Activated CD8-positive, alpha-beta T cell treated with anti-CD3 and anti-CD28 coated beads for 36 hours (primary cell): ENCODE measurements at places on chromosomes 12 and 14. TPM values are rescaled to one million over a fixed set of nuclear protein-coding genes. Genes with fewer than 3 reads are reported as not detected.

KRT73 gene
- total RNA-seq = 0.20 TPM

OR6J1 gene
- total RNA-seq = not detected

SYNE3 gene
- 64.1 TPM for total RNA-seq

WNK1 gene
- total RNA-seq = 143 TPM

ENTPD5 gene
- 13.9 TPM for total RNA-seq

KRT6C gene
- not detected for total RNA-seq

FAM216A gene
- total RNA-seq = 77.3 TPM

TAPBPL gene
- 23.3 TPM for total RNA-seq

OAS2 gene
- total RNA-seq = 104 TPM

RIPK3 gene
- 6.5 TPM for total RNA-seq

RNFT2 gene
- 10.7 TPM for total RNA-seq

KIF5A gene
- 1.2 TPM for total RNA-seq

MYRFL gene
- not detected for total RNA-seq

TAS2R30 gene
- 2.3 TPM for total RNA-seq

CD27 gene
- total RNA-seq = 164 TPM

ACOT4 gene
- 1.8 TPM for total RNA-seq

- DNase-seq = no peak
Measured at GRCh38 chr12:68069275-68069674, 80.0 kb downstream of the IFNG-AS1 start.

DNA sequence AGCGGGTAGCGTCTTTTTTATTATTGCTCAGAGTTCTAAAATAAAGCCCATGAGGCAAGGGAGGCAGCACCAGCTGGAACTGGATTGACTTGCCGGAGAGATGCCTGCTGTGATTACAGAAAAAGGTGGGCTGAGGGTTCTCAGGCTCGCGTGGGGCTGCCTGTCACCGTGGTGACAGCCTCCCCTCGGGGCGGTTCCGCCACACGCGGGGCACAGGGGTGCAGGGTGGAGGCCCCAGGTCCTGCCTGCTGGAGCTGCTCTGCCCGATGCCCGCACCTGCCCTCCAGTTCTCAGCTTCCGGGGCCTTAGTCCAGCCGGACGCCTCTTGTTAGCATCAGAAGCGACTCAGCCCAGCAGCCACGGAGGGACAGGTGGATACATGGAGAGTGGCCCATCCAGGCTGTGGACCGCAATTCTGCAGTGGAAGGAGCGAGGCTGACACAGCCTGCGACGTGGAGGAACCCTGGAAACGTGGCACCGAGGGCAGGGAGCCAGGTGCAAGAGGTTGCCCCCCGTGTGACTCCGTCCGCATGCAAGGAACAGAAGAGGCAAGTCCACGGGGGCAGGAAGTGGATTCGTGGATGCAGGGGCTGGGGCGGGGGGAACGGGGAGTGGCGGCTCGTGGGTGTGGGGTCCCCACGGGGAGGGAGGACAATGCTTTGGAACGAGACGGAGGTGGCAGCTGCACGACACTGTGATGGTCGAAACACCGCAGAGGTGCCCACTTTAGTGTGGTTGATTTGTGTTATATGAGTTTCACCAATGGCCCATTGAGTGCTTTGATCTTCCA, 79.5 kb downstream of the GALNT9 start:
- no peak for DNase-seq

- DNase-seq = no peak
Measured at GRCh38 chr14:92932448-92933395, 9.8 kb downstream of the CHGA start.

- no peak for DNase-seq
Measured at GRCh38 chr12:94390130-94390485, 69.6 kb downstream of the CEP83 start.

DNA sequence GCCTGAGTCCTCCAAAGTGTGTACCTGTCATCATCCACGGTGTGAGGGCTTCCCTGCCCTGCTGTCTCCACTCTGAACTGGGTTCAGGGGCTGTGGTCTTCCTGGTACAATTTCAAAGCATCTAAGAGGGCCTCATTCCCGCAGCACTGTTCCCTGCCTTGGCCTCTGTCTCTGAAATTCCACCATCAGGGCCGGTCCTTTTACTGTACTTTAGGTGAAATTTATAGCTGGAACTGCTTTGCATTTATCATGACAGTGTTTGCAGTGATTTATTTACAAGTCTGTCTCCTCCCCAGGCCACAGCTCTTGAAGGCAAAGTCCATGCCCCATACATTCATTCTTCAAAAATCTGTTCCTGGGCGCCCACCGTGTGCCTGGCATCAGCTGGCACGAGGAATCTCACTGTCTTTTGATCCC, 36.9 kb upstream of the NCOR2 start:
- no peak for DNase-seq

DNA sequence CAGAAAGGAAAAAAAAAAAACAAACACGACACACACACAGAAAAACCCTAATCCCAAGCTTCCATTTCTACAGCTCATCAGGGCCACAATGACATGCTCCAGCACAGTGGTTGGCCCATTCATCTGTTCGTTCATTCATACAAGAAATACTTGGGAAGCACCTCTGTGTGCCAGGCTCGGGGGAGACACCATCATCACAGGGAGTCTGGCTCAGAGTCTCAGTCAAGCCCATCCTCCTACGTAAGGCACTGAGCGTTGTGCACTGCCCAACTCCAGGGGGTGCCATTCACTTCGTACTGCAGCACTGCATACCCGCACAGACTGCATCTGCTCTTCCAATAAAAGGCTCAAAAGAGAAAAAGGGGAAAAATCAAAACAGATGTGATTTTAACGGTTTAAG, 15.3 kb downstream of the VPS37B start:
- peak; percentile 51 for DNase-seq

GRCh38 chr12:124764451-124764850, 99.2 kb downstream of the SCARB1 start:
- peak; percentile 80 for DNase-seq

GRCh38 chr12:89863968-89864367, 155.3 kb upstream of the ATP2B1 start:
- peak; percentile 12 for DNase-seq

- DNase-seq = no peak
Measured at GRCh38 chr14:90614696-90615516, 201.3 kb downstream of the TTC7B start.

DNA sequence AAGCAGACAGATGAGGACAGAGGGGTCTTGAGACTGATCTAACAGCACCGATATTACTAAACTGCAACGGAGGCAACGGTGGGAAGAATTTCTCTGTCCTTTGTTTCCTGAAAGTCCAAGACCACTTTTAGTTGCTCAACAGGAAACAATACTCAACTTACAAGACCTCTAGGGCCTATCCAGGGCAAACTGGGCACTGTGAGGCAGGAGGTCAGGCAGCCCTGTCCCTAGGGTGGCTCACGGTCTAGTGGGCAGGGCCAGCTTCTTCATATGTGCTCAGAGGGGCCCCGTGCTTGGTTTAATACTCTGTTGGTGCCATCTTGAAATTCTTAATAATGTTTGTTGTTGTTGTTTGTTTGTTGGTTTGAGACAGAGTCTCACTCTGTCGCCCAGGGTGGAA, 14.2 kb downstream of the SSH1 start:
- no peak for DNase-seq

DNA sequence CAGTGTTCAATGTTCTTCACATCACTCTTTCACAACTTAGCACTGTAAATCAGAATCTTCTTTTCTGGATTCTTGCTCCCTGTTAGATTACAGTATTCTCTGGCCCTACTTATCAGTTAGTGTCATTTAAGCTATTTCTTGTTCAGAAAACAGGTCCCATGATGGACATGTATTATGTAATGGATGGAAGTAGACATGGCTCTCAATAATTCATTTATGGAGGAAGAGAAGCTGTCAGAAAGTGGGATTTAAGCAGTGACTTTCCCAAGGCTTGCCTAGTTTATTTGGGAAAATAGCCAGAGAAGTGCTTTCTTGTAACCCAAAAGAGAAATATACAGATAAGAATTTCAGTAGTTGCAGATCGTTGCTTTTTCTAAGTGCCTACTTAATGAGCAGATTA, 1.6 kb downstream of the ERC1 start:
- no peak for DNase-seq

DNA sequence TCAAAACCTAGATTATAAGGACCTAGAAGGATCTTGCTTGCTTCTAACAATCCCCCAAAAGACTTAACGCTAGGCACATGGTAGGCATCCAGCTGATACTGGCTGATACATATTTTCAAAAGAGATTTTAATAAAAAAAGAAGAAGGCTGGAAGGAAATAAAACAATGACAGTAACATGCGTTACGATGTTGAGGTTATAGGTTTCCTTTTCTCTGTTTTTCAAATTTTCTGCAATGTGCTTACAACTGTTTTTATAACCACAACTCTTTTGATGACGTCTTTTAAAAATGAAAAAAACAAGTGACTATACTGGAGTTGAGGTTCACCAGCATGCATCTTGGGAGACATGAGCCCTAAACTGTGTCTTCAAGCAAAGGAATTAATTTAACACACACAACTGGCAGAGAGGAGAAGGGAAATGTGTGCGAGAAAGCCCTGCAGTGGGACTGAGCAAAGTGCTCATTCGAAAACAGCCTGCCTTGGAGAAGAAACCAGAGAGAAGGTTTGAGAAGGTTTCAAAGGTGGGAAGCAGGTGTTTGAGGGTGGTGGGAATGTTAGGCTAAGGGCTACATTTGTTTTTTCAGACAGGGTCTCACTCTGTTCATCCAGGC, 80.4 kb downstream of the DUSP16 start:
- DNase-seq = peak; percentile 26

GRCh38 chr14:64722842-64723447, 18.7 kb downstream of the PLEKHG3 start:
- no peak for DNase-seq

GRCh38 chr14:75426332-75427125, 1.3 kb upstream of the JDP2 start:
- peak; percentile 22 for DNase-seq

DNA sequence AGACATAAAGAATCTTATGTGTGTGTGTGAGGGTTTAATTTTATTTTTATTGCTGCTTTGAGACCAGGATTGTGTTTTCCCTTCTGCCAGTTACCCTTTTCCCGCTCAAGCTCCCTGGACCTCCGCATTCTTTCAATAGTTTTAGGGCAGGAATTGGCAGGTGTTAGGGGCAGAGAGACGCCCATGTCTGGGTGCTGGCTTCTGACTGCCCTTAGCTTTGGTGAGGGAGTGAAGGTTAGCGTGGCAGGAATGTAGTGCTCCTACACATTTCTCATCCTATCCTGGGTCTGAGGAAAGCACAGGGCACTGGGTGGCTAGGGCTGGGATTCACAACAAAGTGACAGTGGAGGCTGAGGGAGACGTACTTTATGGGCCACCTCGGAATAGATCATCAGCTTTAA, 428.1 kb downstream of the ZFP36L1 start:
- no peak for DNase-seq

DNA sequence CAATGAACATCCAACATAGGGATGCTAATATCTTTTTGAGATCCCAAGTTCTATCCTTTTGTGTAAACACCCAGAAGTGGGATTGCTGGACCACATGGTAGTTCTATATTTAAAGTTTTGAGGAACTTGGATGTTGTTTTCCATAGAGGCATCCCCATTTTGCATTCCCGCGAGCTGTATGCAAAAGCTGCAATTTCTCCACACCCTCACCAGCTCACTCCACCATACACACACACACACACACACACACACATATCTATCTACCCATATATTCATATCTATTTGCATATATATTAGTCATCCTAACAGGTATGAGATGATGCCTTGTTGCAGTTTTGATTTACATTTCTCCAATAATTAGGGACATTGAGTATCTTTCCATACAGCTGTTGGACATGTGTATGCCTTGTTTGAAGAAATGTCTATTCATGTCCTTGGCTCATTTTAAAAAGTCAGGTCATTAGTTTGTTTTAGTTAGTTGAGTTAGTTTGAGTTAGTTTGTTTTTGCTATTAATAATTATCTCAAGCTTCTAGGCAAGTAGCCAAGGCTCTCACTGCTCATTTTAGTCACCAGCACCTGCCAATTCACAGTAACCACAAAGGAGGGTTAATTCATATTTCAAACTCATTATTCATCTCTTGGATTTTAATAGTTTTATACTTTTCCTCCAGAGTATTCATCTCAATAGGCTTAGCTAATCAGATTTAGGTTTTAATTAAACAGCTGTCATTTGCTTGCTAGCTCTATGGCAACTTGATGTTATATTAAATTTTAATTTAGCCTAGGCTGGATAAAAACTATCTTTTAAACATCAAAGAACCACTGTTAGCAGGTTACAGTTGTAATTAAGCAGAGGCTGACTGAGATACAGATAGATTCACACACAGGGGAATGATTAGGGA, 1435.9 kb upstream of the TMEM132C start:
- DNase-seq = no peak

GRCh38 chr14:75578786-75579337, 442 bp downstream of the FLVCR2 start:
- no peak for DNase-seq

- no peak for DNase-seq
Measured at GRCh38 chr12:69396041-69396440, 36.5 kb downstream of the YEATS4 start.

DNA sequence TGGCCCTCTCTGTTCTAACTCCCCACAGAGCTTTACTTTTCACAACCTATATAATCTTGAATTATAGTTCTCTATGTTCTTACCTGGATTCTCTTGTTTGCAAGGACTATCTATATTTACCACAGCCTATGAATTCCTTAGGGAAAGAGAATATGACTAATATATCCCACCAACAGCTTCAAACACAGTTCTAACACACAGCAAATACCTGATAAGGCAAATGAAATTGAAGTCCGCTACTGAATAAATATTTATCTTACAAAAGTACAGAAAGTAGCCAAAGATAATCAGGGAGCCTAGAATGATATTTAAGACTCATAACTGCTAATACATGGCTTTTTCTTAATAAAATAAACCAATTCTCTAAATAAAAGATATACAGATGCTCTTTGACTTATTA, 165.1 kb downstream of the C12orf42 start:
- DNase-seq = no peak

GRCh38 chr12:10121278-10121677, 8.7 kb downstream of the CLEC7A start:
- DNase-seq = no peak

- no peak for DNase-seq
Measured at GRCh38 chr14:38958589-38958988, 144.4 kb downstream of the SEC23A start.

- DNase-seq = no peak
Measured at GRCh38 chr12:56336361-56337167, 2.1 kb upstream of the IL23A start.

DNA sequence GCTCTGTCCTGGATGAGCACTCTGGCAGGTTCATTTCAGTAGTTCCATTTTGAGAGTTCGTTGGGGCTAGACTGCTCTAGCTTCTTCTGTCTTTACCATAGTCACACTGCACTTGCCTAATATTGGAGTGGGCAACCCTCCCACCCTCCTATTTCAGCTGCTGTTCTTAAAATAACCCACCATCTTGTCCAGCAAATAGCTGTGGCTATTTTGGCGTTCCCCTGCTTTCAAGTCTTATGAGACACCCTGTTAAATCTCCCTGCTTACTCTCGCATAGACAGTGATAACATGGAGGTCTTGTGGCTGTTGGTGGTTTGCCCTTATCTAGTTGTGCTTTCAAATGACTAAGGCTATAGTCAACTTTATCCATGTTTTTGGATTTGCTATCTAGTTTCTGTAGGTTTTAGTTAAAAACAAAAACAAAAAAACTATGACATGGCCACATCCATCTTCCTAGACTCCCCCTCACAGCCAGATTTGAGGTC, 65.5 kb downstream of the LRP6 start:
- DNase-seq = peak; percentile 39

GRCh38 chr14:81313200-81313599, 86.9 kb downstream of the STON2 start:
- no peak for DNase-seq

- no peak for DNase-seq
Measured at GRCh38 chr12:78918268-78918667, 53.7 kb downstream of the SYT1 start.

GRCh38 chr12:111457071-111457470, 51.3 kb downstream of the SH2B3 start:
- DNase-seq = no peak
